Activated CD4-positive, alpha-beta memory T cell treated with anti-CD3 and anti-CD28 coated beads, Interleukin-2, amount 10 ng/mL, durations not matched to agents 7 days and 5 days (primary cell): ENCODE measurements at places on chromosomes 6 and 20.

DNA sequence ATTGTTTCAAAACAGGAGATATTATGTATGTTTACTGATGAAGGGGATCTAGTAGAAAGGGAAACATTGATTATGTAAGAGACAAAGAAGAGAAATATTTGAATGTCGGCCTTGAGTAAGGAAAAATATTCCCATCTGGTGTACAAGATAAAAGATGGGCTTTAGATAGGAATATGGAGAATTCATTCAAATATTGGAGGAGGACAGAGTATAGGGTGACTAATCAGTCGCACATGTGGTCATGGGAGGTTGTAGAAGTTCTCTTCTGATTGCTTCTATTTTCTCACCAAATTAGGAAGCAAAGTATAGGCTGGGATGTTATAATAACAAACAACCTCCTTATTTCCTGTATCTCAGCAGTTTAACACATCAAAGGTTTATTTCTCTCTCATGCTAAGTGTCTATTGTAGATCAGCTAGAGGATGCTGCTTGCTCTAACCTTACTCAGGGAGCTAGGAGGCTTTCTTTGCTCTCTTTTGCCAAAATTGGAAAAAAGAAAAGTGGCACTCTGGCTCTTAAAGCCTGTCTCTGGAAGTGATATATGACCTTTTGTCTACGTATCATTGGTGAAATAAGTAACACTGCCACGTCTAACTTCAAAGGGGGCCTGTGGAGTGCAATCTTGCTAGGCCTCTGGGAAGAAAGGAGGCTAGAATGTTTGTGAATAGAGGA is 1.2 kb upstream of the HDDC2 start:
- no peak for DNase-seq

GRCh38 chr6:10297832-10298231 is 117.0 kb downstream of the TFAP2A start:
- DNase-seq = no peak

- DNase-seq = no peak
Observed at GRCh38 chr6:107079429-107079828, 35.9 kb downstream of the BEND3 start.

- DNase-seq = no peak
Observed at GRCh38 chr6:137640086-137640485, 145.9 kb upstream of the OLIG3 start.
